H1 (cell line): ENCODE measurements at places on chromosomes 16 and 17.

GRCh38 chr17:42509841-42510240, 26.2 kb upstream of the NAGLU start:
- DNase-seq, result no peak

DNA sequence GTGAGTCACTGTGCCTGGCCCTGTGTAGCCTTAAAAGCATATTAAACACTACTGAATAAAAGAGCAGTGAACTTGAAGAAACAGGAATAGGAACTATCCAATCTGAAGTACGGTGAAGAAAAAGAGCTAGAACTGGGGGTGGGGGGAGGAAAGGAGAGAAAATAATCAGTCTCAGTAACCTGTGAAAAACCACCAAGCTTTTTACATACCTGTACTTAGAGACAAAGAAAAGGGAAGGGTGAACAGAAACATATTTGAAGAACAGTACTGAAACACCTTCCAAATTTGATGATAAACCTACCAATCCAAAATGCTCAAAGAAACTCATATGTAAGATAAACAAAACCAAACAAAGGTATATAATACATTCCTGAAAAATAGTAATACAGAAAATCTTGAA, 77.5 kb downstream of the USP32 start:
- DNase-seq, result no peak

DNA sequence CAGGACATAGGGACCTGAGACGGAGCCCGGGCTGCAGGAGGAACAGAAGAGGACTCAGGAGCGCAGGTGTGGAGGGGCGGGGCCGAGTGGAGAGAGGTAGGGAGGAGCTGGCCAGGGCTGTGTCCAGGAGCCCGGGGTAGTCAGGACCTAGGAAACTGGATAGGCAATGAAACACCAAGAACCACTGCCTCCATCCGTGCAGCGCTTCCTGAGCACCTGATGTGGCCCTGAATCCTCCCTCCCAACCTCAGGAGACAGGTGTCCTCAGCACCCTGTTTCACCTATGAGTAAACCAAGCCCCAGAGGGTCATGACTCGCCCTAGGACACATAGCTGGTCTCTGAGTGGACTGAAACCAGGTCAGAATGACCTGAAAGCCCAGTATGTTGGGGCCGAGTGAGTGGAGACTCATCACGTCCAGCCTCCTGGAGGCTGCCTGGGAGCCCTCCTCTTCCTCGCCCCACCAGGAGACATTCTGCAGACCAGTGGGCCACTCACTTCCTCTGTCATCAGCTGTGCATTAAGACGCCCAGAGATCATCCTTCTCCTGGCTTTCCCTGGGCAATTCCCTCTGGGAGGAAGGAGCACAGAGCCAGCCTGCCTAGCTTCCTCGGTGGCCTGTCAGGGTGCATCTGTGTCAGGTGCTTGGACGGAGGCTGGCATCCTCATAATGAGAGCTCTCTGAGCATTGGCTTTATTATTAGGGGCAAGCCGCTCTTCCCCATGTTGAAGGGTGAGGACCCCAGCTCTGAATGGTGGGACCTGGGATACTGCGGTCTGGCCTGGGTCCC, 72.8 kb downstream of the SCNN1B start:
- DNase-seq, result no peak

GRCh38 chr16:12252616-12253015, 276.1 kb downstream of the SNX29 start:
- DNase-seq, result no peak

DNA sequence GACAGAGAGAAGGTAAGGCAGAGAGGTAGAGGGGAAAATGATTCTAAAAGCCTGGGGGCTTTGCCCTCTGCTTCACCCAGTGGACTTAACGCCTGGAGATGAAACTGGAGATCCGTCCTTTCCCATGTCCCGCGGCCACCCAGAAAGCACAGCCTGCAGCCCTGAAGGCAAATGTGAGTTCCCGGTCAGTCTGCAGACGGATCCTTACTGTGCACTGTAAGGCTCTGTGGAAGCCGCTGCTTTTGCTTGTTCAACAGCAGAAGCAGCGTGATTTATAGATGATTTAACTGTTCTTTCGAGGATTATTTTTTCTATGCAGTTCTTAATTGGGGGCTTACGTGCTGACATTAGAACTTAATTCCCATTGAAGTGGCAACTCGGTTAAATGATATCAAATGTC, 290.4 kb downstream of the FOXL1 start:
- DNase-seq, result no peak

- no peak for DNase-seq
These were observed 28.5 kb upstream of the TRAP1 start for GRCh38 chr16:3745751-3746355.

DNA sequence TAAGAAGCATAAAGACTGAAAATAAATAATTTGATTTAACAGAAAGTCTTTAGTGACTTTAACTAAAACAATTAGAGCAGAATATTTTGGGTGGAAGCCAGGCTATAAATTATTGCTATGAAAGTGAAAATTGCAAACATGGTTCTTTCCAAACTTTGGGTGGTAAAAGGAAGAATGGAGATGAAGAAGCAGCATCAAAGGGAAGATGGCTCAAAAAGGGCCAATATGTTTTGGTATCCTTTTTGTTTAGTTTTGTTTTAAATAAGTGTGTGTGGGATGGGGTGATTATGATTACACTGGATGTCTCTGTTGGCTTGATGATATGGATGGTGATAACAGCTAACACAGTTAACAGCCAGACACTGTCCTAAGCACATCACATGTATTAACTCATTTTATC, 153.7 kb downstream of the CYB561 start:
- no peak for DNase-seq

GRCh38 chr16:69870761-69871160, 80.4 kb upstream of the CLEC18A start:
- DNase-seq, result no peak

DNA sequence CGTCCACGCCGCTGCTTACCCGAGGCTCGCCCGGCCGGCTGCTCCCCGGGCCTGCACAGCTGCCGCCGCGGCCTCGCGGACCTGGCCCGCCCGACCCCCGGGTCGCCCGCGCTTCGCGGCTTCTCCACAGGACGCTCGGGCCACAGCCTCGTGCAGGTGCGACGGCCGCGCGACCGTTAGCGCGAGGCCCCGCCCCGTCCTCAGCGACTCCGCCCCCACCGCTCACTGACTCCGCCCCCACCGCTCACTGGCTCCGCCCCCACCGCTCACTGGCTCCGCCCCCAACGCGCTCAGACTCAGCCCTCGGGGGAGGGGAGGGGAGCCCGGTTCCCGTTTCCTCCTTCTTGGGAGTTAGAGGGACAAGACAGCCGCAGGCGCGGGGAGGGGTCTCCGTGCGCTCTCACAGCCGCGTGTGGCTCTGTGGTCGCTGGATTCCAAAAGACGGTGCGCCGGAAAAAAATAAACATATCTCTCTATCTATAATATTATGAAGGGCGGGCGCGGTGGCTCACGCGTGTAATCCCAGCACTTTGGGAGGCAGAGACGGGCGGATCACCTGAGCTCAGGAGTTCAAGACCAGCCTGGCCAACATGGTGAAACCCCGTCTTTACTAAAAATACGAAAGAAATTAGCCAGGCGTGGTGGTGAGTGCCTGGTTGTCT, at the start of gene MEIOB:
Gene MEIOB (minus strand): TSS at position 191 of the 662 bp plus-strand sequence. CDS start 3,989 bp downstream, outside the sequence.
- peak; percentile 96 for DNase-seq

DNA sequence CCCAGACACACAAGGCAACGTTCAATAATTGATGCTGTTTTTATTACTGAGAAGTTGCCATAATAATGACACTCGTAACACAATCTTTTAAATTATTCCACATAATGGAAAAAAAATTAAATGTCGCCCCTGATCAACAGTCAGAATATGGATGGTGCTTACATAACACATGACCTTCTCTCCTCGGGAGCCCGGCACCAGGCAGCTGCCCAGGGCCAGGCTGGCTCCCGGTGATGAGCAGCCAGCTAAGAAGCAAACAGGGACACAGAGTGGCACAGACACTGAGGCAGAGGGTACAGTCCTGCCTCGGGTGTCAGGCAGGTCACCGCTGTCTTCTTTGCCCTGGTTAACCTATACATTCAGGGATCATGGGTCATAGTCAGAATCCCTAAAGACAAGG, 137.9 kb downstream of the SLC39A11 start:
- no peak for DNase-seq

DNA sequence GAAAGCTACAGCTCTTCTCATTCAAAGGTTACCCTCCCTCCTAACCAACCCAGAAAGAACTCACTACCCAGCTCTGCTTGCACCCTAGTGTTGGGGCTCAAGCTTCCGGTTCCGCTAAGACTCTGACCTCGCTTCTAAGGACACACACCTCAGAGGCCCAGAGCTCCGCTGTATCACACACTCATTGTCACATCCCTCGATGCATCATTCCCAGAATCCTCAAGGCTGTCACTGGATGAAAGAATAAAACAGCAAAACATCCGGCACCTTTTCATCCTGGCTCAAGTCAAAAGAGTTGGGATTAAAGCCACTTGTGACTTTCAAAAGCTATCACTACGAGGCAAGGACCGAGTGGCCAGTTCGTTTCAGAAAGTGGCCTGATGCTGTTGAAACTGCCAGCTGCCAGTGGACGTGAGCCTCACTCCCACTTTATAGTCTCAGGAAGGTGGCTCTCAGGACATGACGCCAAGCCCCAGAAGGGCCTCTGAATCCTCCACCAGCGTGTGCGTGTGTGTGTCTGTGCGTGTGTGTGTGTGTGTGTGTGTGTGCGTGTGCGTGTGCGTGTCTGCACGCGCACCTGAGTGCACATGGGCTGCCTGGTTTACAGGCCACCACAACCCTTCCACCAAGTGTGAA, 29.0 kb downstream of the ZFHX3 start:
- DNase-seq, result no peak

- no peak for DNase-seq
These were observed 200.3 kb downstream of the MSI2 start for GRCh38 chr17:57456622-57457021.

DNA sequence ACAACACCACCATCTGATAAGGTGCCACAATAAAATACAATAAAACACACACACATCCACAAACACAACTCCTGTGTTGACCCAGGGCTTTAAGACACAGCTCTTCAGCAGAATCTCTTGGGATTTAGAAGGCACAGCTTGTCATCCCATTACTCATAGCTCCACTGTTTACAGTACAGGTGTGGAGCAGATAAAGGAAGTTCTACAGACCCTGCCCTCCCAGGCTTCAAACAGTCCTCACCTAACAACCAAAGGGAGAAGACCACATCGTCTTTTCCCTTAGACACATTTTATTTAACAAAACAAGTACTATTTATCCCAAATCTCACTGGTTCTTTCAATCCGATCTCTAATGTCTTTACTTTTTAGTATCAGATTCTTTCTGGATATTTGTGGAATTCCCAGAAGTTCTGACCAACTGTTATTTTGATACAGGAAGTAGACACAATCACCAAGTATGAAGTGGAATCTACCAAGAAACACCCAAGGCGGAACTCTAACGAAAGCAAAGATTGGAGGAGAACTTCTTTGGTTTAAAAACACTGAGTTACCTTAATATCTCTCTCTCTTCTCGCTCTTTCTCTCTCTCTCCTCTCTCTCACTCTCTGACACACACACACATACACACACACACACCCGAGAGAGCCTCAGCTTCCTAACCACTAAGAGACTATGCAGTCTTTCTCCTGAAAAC, 46.1 kb downstream of the CYTH1 start:
- no peak for DNase-seq

DNA sequence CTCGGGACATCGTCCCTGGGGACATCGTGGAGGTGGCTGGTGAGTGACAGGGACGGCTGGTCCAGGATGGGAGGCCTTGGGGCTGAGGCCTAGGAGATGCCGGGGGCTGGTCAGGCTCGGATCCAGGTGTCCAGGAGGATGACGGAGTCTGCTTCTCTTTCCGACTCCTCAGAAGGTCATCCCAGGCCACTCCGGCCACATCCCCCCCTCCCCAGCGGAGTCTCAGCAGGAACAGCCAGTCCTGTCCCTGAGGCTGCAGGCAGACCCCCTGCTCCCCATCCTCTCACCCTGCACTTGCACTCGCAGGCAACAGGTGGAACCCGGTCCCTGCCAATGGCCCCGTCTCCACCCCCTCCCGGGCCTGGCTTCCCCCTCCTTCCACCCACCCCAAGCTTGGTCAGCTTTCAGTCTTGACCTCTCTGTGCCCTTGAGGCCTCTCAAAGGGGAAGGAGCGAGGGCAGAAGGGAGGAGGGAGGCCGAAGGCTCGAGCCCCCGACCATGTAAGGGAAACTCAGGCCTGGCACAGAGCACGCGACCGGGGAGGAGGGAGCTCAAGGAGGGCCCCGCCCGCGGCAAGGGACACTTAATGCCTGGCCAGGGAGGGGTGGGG, 4.4 kb downstream of the ATP2A1 start:
- no peak for DNase-seq

DNA sequence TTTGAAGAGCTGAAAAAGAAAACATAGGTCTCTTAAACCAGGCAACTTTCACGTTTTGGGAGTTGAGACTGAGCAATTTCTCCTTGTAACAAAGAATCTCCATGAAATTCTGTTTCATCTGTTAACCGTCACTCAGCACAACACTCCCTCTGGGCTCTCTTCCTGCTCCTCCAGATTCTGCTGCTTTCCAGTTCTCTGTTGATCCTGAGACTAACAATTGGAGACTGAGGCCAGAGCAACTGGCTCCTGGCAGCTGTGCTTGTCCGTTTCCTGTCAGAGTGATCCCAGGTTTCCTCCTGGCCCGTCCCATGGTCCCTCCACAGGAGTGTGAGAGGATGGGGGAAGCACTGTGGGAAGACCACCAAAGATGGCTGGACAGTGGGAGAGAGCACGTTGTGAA, 32.5 kb downstream of the IST1 start:
- DNase-seq, result no peak

DNA sequence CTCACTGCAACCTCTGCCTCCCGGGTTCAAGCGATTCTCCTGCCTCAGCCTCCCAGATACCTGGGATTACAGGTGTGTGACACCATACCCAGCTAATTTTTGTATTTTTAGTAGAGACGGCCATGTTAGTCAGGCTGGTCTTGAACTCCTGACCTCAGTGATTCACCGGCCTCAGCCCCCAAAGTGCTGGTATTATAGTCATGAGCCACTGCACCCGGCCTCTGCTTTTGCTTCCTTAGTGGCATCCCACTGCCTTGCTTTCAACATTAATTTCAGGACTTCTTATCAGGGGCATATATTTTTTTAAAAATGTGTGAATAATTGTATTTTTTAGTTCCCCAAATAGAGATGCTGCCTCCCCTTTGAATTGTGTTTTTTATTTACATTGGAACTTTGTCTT, 98.8 kb downstream of the SYCE1L start:
- DNase-seq, result no peak

DNA sequence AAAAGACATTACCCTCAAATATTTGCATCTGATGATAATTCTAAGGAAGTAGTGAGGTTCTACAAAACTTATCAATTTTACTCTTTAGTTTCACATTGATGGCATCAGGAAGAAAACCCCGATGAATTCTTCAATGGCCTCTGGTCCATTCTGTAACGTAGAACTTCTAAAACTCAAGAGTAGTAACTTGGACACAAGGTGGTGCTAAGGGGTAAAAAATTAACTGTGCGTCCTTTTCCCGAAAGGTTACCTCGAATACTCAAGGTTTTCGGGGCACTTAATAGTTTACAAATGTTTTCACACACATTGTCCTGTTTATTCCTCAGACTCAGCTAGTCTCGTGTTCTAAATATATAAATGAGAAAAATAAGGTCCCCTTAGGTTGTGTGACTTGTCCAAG, 517.3 kb upstream of the ZFHX3 start:
- no peak for DNase-seq

- no peak for DNase-seq
These were observed 15.2 kb upstream of the DPEP1 start for GRCh38 chr16:89598199-89598598.

- DNase-seq, result peak; percentile 73
These were observed 250.8 kb upstream of the RPL38 start for GRCh38 chr17:73952480-73953205.

- no peak for DNase-seq
These were observed 23.6 kb downstream of the ABCA6 start for GRCh38 chr17:69117855-69118784.
